ENCODE measurements at places on chromosomes 1 and 21.

DNA sequence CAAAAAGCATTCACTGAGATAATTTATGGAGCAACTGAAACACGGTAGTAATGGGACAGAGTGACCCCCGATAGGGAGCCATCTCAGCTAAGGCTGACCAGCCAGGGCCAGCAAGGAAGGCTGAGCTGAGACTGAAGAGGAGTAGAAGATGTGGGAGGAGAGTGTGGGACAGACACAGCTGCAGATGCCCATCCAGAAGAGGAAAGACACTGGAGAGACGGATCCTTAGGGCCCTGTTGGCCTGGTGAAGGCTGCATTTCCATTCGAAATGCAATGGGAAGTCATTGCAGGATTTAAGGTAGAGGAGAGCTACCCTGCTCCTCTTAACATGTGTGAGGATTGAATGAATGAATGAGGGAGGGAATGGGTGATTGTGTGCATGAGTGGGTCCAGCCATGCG, 44.0 kb upstream of the LRP8 start:
- DNase-seq, result no peak

DNA sequence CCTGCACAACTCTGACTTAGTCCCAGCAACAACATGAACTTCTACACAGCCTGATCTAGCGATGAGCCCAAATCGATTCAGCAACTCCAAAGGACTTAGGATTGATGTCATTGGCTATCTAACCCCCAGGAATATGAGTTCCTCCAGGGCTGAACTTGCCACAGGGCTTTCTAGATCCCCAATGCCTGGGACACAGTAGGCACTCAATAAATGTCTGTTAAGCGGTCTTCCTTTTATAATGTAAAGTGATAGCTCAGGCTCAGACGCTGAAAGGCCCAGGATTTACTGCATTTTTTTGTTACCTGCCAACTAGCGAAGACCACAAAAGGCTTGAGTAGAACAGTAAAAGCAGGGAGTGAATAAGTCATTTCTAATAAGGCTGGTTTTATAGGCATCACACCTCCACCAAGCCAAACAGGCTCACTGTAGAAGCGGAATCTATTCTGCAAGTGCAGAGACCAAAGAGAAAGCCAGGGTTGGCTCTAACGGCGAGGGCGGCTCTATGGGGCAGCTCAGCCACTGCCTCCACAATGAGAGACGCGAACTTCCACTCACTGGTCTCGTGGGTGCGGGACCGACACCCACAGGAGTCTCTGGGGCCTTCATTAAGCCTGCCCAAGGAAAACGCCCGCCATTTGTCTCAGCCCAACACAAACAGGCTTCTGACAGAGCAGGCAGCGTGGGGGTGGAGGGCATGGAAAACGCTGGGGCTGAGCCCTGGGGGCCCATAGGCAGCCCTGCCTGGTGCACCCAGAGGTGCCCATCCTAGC, 52.0 kb downstream of the HLCS start:
- no peak for DNase-seq

DNA sequence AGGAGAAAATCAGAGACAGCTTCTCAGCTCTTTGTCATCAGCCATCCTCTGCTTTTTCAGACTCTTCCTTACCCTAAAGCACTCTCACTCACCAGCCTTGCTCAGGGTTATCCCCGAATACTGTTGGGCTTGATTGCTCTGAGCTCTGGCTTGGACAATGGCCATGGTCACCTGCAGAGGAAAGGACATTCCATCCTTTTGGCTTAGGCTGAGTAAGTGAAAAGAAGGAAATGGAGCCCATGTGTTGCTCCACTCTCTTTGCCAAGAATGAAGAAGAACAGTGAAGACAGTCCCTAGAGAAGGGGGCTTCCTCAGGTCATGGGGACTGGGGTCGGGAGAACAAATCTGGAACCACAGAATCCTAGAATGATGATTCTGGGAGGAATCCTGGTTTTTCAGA, 2.3 kb downstream of the MTMR11 start:
- DNase-seq, result no peak

DNA sequence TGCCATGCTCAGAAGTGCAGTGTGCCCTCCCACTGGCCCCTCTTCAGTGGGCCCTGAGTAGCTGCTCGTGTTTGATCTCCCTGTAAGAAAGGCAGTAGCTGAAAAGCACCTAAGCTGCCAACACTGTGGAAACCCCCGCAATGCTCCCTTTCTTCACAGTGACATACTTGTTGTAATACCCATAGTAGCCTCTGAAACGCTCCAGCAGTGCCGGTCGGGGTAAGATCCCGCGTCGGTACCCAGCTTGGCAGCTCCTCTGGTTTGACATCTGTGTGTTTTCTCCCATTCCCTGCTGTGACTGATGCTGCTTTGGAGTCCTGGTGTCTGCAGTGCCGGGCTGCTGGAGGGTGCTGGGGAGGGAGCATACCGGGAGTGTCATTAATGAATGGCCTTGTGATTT, 3.6 kb downstream of the CHAF1B start:
- DNase-seq, result no peak

- DNase-seq, result no peak
Observed at GRCh38 chr1:6412896-6413295, 6.8 kb downstream of the HES2 start.

GRCh38 chr1:33500547-33500946, 28.1 kb downstream of the ZSCAN20 start:
- no peak for DNase-seq

GRCh38 chr1:217647791-217648190, 16.6 kb downstream of the SPATA17 start:
- DNase-seq, result no peak

- DNase-seq, result no peak
Observed at GRCh38 chr1:10642403-10643080, 153.9 kb downstream of the CASZ1 start.

- DNase-seq, result peak; percentile 45
Observed at GRCh38 chr1:165592945-165593823, 37.9 kb upstream of the MGST3 start.

- DNase-seq, result no peak
Observed at GRCh38 chr1:20261095-20261494, 29.6 kb upstream of the VWA5B1 start.

GRCh38 chr1:207389728-207390464, 64.2 kb upstream of the CR2 start:
- peak; percentile 38 for DNase-seq

DNA sequence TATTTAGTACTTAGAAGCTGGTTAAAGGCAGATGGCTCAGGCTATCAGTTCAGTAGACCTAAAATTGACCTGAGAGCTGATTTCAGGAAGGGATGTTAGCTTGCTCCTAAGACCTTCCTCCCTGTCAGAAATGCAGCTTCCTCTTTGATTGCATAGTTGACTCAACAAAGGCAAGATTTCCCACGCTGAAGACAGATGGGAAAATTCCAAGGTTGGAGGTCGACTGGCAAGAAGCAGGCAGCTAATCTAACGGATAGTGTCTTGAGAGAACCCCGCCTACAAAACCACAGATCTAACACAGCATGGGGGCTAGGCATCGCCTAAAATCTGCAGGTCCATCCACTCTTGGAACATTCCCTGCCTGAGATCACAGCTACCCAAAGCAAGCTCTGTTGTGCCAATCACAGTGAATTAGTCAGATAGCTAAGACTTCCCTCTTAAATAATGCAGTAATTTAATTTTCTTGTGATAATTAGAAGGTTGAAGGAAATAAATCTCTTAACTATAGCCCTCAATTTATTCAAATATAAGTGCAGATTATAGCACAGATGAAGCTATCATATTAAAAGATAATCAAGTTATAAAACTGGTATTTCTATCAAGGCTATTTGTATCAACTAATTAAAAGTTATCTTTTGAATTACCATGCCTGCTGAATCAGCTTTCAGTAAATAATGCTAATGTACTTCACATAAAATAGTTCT, 357.8 kb upstream of the SGIP1 start:
- DNase-seq, result no peak

GRCh38 chr1:15799004-15799867, 8.2 kb downstream of the UQCRHL start:
- peak; percentile 99 for DNase-seq

DNA sequence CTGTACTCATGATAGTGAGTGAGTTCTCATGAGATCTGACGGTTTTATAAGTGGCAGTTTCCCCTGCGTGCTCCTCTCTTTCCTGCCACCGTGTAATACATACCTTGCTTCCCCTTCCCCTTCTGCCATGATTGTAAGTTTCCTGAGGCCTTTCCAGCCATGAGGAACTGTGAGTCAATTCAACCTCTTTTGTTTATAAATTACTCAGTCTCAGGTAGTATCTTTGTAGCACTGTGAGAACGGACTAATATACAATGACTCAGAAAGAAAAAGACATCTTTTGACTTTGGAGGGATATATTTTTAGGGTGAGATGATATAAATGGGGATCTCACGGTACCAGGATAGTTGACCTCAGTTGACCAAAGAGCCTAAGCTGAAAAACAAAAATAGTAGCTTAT, 74.7 kb upstream of the BACH1 start:
- DNase-seq, result no peak

DNA sequence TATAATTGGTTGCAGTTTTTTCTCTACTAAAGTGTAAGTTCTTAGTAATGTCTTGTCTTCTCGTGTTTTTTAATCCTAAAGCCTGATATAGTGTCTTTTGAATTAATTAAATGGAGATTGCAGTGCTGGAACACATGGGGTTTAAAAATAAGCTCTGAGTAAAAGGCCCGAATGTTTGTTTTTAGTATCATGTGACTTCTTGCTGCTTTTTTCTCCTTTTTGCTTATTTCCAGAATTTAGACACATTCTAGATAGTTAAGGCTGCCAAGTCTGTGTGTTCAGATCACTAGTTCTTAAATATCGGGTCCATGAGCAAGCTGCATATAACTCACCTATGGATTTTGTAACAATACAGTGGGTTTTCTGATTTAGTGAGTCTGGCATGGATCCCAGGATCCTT, 27.5 kb downstream of the KCTD3 start:
- DNase-seq, result no peak

DNA sequence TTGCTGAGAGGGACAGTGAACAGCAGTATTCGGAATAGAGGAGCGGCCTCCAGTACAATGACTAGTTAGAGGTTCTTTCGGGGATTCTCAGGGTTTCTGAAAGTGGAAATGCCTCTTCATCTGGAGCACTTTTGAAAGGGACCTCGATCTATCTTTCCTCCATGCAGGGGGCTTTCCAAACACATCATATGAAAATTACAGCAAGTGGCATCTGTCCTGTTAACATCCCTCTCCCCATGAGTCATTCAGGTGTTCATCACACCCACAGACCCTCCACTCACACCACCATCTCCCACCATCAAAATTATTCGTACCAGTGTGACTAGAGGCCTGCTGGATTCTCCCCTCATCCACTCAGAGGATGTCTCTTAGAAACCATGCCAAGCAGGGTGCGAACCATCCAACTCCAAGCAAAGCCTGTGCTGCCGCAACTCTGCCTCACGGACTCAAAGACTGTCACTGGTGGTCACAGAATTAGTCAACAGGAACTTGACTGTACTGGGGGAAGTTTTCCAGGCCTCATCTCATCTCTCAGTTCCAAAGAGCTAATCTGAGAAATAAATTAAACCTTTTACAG, 211.1 kb downstream of the MRPL39 start:
- no peak for DNase-seq

DNA sequence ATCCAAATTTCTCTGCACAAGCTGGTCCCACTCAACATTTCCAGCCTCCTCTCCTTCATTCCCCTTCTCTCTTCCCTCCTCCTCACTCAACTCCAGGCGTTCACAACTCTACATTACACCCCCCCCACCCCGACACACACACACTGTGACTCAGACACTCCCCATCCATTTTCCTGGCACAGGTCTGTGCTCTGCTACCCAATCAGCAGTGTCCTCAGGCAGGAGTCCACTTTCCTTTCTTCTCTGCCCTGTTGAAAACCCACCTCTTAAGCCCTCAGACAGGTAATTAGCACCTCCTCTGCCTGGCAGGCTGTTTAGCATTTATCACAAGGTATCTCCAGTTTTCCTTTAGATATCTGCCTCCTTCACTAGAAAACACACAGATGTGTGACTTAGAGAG, 8.8 kb upstream of the LMX1A start:
- no peak for DNase-seq

GRCh38 chr1:68917456-68917855, 420.6 kb upstream of the DEPDC1 start:
- DNase-seq, result no peak

DNA sequence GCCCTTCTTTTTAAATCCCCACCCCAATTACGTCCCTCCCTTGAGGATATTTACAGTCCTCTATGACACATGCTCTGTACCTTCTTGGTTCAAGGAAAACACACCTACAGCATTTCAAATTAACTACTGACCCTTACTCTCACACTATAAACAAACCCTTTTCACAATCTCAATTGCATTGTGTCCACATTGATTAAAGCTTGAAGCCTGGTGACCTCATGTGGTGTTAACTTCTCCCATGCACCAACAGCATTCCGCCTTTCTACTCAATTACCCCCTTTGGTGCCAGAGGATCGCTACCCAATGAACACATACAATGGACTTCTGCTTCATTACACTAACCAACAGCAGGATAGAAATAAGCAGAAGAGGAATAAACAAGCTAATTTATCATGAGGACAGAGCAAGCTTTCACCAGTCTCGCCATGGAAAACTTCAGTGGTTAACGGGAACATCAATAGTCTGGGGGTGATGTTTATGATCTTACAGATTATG, 15.2 kb downstream of the WLS start:
- DNase-seq, result no peak

DNA sequence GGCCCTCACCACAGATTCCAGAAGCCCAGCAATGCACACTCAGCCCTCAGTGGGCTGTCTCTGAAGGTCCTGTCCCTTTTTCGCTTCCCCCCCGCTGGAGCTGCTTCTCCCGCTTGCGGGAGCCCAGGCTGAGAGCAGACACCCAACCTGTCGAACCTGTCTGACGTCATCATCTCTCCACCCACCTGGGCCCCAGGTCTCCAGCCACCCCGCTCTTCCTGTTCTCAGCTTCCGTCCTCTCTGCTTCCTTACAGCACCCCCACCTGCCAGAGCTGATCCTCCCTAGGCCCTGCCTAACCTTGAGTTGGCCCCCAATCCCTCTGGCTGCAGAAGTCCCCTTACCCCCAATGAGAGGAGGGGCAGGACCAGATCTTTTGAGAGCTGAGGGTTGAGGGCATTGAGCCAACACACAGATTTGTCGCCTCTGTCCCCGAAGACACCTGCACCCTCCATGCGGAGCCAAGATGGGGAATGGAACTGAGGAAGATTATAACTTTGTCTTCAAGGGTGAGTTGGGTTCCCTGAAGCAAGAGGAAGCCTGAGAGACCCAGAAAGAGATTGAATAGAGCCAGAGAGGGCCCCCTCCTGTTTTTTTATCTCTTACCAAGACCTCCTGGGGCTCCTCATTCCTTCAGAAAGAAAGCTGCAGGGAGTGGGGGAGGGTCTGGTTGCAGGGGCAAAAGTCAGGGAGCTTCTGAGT, at the start of gene RAB25:
Gene RAB25 (plus strand): TSS at position 224 of the 700 bp plus-strand sequence. CDS start 241 bp downstream, at position 465.
- no peak for DNase-seq

- no peak for DNase-seq
Observed at GRCh38 chr1:104878203-104878909, 1128.7 kb downstream of the AMY1C start.

- no peak for DNase-seq
Observed at GRCh38 chr1:20051218-20051829, 18.7 kb upstream of the PLA2G5 start.

GRCh38 chr1:23473037-23473800, 10.8 kb downstream of the ASAP3 start:
- no peak for DNase-seq

- no peak for DNase-seq
Observed at GRCh38 chr21:15121655-15122120, 56.9 kb upstream of the NRIP1 start.

Measured in HS-27A (cell line).